ENCODE measurements at places on chromosomes 12 and 14. TPM values are rescaled to one million over a fixed set of nuclear protein-coding genes. Genes with fewer than 3 reads are reported as not detected.

Gene HOXC4
- 2.4 TPM for total RNA-seq

Gene KRT79
- 0.06 TPM for total RNA-seq

Gene SIRT4
- total RNA-seq, result 0.65 TPM

Gene SLC8A3
- not detected for total RNA-seq

Gene KRT2
- total RNA-seq, result not detected

Gene PROX2
- not detected for total RNA-seq

Gene AMN
- 0.32 TPM for total RNA-seq

Gene LMNTD1
- not detected for total RNA-seq

Gene FAM90A1
- total RNA-seq, result 0.11 TPM

Gene CEP83
- 8.6 TPM for total RNA-seq

Gene ANKS1B
- 0.51 TPM for total RNA-seq

Gene ARHGAP9
- total RNA-seq, result 0.69 TPM

Gene SMCO2
- total RNA-seq, result 0.11 TPM

Gene LALBA
- total RNA-seq, result not detected

Gene B4GALNT1
- total RNA-seq, result 45.0 TPM

Gene C12orf60
- total RNA-seq, result 1.3 TPM

Gene SERPINA10
- not detected for total RNA-seq
